GM13977 (cell line): ENCODE measurements at places on chromosomes 6 and 20.
A peak's percentile ranks its signal among the peaks of the same experiment; 100 is the strongest.

GRCh38 chr6:63121166-63121565, 90.1 kb upstream of the FKBP1C start:
- no peak for DNase-seq

- DNase-seq = no peak
These were observed 9.4 kb upstream of the HLA-DQA1 start for GRCh38 chr6:32627831-32628230.

- DNase-seq = no peak
These were observed 525.4 kb upstream of the RNF217 start for GRCh38 chr6:124436803-124437202.

GRCh38 chr20:64086801-64087200, 2.6 kb upstream of the LKAAEAR1 start:
- DNase-seq = no peak

- no peak for DNase-seq
These were observed 167.6 kb downstream of the TFAP2B start for GRCh38 chr6:50986319-50986718.

DNA sequence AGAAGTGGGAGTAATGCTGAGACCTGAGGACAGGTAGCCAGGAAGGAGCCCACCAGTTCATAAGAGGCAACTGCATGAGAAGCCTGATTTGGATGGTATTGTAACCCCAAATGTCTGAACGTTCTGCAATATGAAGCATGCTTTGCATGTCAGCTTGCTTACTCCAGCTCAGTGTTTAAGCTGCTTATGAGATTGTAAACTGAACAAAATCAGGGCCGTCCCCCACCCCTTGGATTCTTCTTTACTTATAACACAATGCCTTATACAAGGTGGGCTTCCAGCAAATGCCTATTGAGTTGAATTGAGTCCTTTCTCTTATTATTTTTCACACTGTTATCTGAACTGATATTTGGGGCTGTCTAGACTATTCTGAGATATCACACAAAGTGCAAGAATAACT, 761.3 kb downstream of the KIF16B start:
- no peak for DNase-seq

DNA sequence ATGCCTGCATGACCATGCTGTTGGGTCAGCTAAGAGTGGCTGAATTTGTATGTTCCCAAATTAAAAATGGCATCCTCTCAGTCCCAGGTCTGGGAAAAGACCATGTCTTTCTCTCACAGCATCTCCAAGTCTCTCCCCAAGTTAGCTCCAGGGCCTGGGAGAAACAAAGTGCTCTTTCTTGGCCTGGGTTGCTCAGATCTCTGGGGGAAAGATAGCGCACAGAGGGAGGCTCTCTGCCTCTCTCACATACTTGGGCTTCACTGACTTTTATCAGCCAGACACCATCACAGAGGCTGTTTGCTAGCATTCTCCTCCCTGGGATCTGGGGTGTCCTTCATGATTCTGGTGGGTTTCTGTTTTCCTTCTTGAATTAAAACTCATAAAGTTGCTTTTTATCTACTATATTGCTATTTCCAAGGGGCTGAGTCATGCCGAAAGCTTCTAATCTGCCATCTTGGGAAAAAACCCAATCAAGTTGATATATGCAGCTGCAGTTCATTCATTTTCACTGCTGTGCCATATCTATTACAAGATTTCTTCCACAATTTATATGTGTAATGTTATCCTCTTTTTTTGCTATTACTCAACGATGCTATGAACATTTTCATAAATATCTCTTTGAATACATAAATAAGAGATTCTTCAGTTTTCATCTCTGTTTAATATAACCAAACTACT, 190.2 kb downstream of the MOXD1 start:
- no peak for DNase-seq

DNA sequence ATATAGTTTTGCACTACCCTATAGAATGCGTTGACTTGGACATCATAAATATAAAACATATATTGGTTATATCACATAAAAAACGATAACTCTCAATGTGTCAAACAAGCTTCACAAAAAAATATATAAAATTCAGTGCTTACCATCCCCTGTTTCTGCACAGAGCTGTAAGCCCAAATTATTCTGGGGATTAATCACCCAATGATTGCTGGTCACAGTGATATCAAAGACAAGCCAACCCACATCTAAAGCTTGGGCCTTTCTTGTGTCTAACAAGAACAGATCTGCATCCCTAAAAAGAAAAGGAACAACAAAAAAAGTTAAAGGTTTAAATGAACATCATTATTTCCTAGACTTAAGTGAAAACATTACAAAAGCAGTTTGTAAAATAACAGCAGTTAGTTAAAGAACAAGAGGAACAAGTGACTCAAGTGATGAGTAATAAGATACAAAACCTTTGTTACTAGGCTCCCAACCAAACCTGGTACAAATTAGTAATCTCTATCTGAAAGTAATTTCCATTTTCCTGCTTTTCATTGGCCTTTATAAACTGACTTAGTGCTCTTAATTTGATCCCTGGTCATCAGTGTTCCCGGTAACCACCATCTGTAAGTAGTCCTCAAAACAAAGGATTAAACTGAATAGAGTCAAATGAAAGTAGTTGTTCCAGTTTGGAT, 81.1 kb downstream of the BMP5 start:
- DNase-seq = no peak

GRCh38 chr6:41348934-41349333, 13.5 kb downstream of the NCR2 start:
- no peak for DNase-seq

- DNase-seq = no peak
These were observed 234.6 kb downstream of the ANKRD60 start for GRCh38 chr20:57993716-57994431.

DNA sequence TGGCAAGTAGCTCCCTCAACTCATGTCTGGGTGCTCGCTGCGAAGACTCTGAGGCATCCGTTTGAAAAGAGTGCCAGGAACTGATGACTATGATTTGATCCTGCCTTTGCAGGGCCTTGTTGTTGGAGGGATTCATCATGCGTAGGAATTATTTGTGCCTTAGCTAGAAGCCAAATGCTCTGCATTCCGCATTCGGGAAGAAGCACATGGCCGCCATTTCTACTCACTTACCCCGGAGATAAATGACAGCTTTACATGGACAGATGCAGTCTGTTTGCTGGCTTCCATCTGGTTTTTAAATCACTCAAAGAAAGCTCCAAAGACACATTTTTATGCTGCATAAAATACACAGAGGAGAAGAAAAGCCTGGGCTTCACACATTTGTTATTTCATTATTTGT, 363.3 kb upstream of the CDH4 start:
- no peak for DNase-seq

DNA sequence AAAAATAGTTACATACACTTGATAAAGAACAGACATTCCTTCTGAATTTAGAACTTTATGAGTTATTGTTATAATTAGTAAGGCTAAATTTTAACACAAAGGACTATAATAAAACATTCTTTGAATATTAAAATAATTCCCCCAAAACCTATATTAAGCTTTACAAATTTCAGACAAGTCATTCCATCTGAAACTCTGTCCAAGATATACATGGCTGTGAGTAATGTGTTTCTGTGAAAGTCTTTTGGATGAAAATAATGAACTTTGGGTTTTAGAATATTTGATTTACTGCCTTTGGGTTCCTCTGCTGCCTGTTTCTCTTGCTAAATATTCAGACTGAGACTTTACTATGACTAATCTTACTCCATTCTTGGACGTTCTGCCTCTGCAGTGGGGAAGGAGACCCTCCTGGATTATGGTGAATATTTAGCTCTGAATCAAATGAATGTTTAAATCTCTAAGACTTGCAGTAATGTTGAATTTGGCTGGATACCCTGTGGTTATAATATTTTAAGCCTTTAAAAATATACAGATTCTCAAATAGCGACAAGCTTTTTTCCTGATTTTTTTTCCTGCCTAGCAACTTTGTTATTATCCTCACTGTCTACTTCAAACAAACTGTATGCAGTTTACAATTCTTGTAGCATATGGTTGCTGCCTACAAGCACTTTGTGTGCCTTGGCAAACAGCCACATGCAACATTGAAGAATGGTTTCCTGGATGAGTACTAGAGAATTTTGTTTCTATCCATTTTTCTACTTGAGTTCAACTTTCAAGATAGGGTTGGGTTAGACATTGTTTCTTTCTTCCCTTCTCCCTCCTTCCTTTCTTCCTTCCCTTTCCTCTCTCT, 51.4 kb downstream of the TXLNB start:
- DNase-seq = no peak

DNA sequence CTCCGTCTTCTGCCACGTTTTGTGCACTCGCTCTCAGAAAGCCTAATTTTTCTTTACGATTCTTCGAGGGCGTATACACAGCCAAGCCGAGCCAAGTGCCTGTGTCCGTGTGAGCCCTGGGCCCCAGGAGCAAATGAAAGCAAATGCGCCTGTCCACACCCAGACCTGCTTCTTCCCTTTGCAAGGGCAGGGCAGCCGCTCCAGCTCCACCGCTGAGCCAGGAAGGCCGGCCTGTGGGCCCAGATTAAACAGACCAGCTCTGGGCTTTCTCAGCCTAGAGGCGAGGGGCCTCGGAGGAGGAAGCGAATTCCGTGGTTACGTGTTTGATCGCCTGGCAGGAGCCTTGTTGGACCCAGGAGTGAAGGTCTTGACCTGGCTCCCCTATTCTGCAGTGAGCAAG, 184.6 kb downstream of the SMOC2 start:
- DNase-seq = no peak

DNA sequence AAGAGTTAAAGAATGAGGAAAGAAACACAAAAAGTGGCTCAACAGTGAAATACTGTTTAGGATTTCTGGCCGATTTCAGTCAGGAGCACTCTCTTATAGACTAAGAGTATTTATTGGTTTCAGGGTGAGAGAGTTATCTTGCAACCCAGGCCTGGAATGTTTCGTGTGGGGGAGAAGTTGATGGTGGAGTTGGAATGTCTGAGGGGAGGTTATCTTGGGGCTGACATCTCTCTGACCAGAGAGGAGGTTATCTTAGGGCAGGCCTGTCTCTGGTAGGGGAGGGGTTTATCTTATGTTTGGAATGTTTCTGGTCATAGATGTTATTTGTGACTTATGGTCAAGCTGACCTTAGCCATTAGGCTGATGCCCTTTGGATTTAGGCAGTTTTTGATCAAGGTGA, 80.3 kb downstream of the HTR1B start:
- DNase-seq = no peak

GRCh38 chr6:53100561-53100960, 35.4 kb downstream of the FBXO9 start:
- no peak for DNase-seq

DNA sequence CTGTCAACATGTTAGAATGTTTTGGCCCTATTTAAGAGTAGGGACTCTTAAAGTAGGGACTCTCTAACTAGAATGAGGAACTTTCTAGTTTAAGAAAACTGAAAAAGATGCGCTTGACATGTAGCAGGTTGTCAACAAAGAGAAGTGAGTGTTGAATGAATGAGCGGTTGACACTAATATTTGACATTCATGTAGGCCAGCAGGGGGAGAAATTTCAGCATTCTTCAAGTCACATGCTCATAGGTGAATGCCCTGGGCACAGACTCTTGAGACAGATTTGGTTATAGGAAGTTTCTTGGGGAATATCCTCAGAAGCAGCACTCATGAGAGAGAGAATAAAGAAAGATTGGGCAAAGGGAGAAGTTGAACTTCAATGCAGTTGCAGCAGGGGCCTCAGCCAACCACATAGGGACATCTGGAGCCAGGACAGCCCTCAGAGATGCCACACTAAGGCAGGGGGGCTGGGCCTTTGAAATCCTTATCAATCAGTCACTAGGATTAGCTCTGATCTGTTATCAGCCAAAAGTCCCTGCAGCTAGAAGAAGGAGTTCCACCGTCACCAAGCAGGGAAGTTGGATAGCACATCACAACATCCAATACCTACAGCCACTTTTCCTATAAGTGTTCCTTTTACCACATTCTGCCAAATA, 145.1 kb upstream of the FKBP1C start:
- peak; percentile 21 for DNase-seq

DNA sequence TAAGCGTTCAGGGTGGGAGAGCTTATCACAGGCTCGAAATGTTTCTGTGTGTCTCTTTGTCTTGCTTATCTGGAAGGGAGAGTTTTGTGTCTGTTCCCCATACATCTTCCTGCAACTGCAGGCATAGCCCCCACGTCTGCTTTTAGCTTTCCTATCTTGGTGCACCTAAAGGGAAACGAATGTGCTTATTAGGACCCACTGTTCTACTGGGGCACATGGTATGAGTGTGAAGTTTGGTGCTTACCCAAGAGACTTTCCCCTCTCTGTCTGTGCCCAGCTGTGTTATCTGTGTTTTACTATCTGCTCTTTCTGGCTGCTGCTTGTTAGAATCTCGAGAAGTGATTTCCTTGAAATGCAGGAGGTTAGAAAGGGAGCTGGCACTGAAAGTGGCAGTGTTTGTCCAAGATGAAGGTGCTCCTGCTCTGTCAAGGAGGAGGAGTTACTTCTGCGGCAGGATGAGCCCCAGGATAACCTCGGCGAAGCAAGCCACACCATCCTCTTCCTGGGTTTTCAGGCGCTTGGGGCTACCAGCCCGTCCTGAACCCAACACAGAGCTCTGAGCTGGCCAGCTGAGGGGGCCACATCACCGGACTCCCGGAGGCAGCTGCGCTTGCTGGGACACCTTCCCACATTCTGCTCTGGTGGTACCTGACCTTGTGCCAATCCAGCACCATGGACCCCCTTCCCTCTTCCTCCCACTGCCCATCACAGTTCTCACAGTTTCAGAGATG, 23.4 kb downstream of the DYNLT1 start:
- no peak for DNase-seq

- no peak for DNase-seq
These were observed 31.8 kb downstream of the SYNE1 start for GRCh38 chr6:152605342-152605741.

DNA sequence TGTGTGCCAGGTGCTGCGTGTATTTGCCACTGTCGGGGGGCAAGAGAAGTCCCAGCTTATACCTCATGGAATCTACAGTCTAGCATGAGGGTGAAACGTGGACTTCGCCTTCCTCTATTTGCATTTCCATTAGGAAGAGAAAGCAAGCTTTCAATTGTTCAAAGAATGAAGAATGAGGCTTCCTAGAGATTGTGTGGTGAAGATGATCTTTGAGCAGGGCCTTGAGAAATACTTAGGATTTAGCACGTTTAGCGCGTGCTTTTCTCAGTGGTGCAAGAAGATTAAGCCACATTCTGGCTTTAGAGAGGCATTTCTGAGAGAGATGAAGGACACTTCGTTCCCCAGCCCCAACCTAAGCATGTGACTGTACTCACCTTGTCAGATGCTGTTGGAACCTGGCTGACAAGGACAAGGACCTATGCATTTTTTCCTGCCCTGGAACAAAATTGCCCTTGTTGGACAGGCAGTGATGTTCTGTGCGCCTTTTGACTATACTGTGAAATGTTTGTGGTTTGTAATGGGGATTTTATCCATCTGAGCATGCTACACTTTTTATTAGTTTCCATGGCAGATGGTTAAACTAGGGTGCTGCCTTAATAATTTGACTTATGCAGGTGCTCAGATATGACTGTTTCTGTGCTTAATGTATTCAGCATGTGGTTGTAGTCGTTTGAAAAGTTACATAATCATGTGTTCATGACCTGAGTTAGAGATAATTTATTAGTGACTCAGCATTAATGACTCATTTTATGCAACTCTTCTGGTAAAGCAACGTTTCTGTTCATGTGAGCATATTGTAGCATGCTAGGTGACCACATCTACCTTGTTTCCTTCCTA, 10.7 kb downstream of the TULP4 start:
- peak; percentile 49 for DNase-seq

GRCh38 chr6:89050155-89050554, 30.4 kb upstream of the PNRC1 start:
- DNase-seq = no peak
